WERI-Rb-1 (cell line): ENCODE measurements at places on chromosomes 1 and 21.
A peak's percentile ranks its signal among the peaks of the same experiment; 100 is the strongest.

DNA sequence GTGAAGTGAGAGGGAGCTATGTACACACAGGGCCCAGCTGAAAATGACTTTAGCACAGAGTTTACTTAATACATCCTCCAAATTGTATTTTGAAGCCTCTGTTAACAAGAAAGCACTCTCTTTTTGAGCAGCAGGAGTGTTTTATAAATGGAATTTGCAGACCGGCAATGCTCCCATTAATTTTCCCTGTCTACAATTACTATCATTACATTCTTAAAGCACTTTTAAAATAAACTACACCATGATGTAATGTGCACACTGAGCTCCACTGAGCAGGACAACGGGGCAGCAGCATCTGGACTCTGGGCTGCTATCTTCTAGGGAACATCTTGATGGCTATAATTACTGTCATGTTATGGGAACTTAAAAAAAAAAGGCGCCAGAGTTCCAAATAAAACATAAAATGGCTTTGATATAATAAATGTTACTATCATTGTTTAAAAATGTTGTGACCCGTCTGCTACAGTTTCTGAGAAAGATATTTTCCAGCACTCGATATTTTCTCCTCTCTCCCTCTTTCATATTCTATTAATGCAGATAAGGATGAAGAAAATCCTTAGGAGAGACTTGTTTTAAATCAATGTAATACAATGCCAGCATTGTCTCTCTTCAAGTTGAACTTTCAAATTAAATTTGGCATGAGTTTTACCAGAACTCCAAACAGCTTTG is 150.9 kb downstream of the HLX start:
- no peak for DNase-seq

DNA sequence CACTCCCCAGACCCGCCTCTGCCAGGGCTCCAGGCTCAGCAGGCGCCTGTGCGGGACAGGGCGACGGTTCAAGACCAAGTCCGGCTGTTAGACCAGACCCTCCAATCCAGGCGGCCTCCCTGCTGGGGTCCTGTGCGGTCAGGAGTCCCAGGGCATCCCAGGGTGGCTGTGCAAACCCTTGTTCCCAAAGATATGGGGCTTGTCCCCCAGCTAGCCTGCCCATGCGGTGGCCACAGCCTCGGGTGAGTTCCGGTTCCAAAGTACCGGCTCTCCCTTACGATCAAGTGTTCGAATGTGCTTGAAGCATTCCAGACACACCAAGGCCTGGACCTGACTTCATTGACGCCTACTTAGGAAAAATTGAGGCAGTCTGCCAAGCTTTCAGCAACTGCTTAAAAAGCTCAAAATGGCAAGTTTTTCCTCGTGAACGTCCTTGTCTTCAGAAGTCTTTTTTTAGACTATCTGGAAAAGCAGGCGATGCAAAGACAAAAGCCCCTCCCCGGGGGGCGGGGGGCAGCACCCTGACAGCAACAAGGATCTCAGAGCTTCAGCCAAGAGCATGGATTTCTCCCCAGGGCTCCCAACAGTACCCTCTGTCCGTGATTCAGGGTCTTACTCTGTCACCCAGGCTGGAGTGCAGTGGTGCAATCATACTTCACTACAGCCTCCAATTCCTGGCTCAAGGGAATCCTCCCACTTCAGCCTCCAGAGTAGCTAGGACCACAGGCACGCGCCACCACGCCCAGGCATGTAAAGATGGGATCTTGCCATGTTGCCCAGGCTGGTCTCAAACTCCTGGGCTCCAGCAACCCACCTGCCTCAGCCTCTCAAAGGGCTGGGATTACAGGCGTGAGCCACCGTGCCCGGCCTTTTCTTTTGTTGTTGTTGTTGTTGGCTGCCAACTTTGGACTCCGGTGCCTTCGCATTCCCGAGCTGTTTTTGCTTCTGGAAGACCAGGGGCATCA is 2.3 kb downstream of the FAAP20 start:
- no peak for DNase-seq

- DNase-seq: no peak
These were observed 17.8 kb downstream of the AADACL4 start for GRCh38 chr1:12661606-12662219.

GRCh38 chr1:56330391-56331026 is 248.9 kb downstream of the PLPP3 start:
- no peak for DNase-seq

DNA sequence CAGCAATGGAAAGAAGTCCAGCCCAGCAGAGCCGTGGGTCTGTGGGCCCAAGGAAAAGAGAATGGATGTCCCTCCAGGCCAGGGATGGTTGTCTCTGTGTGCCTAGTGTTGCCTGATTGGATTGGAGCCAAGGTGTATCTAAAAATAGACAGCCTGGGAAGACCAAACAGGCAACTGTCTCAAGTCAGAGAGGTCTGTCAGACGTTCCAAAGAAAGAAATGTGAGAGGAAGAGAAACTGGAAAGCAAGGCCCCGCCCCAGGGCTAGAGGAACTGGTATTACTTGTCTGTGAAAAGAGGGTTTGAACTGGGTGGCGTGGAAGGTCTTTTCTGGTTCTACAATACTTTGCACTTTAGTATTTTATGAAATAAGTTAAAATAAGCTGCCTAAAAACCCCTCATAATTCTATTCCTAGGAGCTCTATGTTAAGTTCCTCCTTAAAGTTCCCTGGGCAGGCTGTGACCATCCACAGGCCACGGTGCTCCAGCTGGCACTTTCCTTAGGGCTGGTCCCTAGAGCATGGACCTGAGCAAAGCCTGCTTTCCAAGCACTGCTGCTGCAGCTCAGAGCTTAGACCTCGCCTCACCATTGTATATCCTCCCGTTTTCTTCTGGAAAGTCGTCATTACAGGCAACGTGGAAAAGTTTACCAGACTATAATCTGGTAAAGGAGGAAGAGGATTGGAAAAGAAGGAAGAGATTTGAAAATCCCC is 151.6 kb downstream of the DISC1 start:
- DNase-seq: no peak

DNA sequence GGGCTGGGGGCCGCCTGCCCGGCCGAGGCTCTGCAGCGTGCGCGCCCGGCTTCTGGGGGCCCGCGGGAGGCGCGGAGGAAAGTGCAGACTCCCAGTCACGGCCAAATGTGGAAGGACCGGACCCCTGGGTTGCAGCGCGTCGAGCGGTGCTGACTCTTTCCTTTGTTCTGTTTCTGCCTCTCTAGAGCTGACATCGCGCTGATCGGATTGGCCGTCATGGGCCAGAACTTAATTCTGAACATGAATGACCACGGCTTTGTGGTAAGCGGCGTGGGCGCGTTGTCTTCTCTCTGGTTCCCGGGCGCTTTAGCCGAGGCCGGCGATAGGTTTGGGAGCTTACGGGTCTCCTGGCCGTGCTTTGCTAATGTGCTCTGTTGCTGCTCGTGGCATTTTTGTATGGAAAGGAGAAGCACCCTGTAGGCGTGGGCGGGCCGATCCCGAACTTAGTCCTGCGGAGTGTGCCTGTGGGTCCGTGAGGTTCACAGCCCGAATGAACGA is 629 bp downstream of the PGD start:
- peak; percentile 34 for DNase-seq

GRCh38 chr21:44618909-44619308 is 7.0 kb downstream of the KRTAP10-8 start:
- DNase-seq: no peak

GRCh38 chr1:41803656-41804055 is 115.1 kb downstream of the HIVEP3 start:
- DNase-seq: no peak

DNA sequence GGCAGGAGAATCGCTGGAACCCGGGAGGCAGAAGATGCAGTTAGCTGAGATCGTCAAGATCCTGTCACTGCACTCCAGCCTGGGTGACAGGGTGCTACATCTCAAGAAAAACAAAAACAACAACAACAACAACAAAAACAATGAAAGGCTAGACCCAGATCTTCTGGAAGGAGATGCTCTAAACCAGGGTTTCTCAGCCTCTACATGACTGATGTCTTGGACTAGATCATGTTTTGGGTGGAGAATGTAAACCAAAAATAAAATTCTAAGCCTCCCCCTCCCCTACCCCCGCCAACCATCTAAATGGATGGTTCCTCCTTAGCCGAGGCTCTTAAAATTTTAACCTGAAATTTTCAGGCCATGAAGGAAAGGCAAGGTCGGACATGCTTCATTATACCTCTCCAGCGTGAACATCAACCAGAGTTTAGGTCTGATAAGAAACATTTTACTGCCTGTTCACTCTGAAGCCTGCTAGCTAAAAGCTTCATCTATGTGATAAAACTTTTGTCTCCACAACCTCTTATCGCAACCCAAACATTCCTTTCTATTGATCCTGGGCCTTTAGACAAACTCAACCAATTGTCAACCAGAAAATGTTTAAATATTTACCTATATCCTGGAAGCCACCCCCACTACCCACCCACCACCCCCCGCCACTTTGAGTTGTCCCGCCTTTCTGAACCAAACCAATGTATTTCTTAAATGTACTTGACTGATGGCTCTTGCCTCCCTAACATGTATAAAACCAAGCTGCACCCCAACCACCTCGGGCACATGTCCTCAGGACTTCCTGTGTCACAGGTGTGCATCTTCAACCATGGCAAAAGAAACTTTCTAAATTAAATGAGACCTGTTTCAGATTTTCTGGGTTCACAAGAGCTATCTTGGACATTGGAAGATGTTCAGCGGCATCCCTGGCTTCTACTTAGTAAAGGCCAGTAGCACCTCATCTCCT is 1.9 kb upstream of the CAPN2 start:
- DNase-seq: no peak

GRCh38 chr1:119327450-119328155 is 41.0 kb upstream of the HAO2 start:
- peak; percentile 78 for DNase-seq

DNA sequence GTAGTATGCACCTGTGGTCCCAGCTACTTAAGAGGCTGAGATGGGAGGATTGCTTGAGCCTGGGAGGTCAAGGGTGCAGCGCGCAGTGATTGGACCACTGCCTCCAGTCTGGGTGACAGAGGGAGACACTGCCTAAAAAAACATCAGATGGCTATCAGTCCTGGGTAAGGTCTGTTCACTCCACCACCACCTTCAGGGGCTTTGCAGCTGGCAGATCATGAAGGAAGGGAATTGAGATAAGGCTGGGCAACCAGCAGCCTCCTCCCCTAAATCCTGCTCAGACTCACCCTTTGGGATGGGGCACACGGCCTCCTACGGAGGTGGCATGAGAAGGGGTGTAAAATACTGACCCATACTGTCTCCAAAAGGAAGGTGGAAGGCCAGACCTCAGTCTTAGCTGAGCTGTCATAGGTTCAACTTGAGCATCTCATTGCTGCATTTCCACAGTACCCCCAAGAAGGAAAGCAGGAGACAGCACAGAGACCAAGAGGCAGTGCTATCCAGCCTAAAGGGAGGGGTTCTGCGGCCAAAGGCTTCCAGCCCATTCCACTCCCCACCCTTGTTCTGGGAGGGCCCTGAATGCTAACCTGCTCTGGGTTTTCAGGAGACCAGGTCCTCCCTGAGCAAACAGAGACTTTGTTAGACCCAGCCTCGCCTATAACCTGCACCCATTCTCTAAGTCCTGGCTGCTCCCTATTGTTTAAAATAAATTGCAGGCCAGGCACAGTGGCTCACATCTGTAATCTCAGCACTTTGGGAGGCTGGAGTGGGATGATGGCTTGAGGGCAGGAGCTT is 13.7 kb downstream of the SLC45A3 start:
- no peak for DNase-seq
